ENCODE measurements at places on chromosomes 7 and 10.
A peak's percentile ranks its signal among the peaks of the same experiment; 100 is the strongest.

GRCh38 chr10:107415446-107415845, 250.9 kb upstream of the SORCS1 start:
- no peak for DNase-seq

GRCh38 chr7:50651271-50651989, 86.2 kb upstream of the DDC start:
- DNase-seq, result no peak

DNA sequence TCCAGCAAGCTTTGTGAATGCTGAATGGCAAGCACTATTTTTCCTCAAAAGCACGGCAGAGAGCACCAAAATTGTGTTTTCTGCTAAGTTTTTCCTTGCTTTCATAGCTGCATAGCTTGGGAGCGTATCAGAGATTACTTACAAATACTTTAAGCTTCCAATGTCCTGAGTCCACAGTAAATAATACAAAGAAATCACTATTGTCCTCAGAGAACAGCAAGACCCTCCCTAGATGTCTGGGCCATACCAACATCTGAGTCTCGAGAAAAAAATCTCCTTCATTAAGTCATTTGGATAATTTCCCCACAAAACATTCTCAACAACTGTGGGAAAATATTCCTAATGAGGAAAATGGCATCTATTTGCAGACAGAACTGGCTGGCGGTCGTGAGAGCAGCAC, 41.7 kb downstream of the SGMS1 start:
- DNase-seq, result no peak

DNA sequence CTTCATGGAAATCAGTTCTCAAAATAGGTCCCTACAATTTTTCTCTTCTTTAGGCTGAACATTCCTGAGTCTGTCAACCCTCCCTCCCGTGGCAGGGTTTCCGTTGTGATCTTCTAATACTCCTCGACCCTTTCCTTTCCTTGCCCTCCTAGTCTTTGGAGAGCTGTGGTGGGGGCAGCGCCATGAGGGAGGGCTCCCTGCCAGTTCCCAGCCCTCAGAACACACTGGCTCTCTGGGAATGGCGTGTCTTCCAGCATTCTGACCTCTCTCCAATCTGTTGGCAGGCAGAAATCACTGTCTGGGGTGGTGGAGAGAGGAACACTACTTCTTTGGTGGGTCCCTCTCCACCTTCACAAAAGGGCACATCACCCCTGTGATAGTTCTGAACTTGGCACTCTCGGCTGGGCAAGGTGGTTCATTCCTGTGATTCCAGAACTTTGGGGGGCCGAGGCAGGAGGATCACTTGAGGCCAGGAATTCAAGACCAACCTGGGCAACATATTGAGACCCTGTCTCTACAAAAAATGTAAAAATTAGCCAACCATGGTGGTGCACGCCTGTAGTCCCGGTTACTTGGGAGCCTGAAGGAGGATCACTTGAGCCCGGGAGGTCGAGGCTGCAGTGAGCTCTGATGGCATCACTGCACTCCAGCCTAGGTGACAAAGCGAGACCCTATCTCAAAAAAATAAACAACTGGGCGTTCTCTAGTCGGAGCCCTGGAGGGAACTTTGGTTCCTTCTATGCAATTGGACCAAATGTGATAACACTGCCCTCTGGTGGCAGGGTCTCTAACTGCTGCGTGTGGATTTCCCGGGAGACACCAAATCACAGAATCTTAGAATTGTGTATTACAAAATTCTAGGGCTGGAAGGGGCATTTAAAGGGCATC, 13.1 kb upstream of the ARPC1A start:
- DNase-seq, result peak; percentile 75
